ENCODE measurements at places on chromosomes 1 and 21.

DNA sequence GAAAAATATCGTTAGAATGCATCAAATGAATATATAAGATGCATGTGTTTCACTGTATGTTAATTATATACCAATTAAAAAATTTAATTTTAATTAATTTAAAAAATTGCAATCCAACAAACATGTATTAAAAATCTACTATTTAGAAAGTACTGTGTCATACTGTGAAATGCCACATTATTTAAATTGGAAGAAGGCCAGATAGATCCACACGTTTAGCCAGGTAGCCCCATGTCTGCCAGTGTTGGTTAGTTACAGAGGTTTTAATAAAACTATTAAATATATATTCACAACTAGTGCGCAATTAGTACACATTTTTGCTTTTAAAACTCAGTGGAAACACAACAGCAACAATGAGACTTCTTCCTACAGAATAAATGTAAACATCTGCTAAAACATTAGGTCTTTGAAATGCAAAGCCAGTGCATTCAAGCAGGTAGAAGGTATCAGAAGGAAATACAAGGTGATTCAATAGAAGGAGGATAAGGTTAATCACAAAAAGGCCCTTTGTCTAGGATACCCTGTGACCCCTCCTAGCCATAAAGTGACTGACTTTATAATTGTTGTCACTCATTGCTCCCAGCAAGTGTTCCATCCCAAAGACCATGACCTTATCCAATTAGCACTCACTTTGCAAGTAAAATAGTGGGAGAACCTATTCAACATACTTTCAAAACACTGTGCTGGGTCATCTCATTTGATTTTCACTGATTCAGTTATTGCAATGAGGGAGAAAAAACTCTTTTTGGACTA, 211.5 kb downstream of the TTLL7 start:
- DNase-seq: no peak

DNA sequence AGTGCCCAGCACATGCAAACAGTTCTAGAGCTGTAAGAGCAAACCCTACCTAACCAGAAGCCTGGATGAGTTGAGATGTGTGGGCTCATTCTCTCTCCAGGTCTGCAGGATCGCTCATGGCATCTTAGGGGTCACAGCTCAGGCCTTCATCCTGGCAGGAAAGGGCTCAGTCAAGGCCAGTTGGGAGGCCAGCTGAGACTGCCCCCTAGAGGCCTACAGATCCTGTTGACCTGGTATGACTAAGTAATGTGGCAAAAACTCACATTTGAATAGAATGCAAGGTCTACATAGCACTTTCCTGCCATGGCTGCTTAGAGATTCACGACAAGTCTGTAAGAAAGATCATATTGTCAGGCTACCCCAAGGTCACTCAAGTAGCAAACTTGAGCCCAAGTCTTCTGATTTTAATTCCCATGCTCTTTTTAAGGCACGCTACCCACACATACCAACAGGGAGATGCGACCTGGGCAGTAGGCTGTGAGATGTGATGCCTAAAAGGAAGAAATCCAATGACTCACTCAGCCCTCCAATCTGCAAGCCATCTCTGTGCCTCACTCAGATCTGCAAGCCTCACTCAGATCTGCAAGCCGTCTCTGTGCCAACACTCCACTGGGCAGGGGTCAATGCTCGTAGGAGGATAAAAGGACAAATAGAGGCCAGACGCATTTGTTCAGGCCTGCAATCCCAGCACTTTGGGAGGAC, 5.1 kb upstream of the CAPN8 start:
- peak; percentile 24 for DNase-seq

DNA sequence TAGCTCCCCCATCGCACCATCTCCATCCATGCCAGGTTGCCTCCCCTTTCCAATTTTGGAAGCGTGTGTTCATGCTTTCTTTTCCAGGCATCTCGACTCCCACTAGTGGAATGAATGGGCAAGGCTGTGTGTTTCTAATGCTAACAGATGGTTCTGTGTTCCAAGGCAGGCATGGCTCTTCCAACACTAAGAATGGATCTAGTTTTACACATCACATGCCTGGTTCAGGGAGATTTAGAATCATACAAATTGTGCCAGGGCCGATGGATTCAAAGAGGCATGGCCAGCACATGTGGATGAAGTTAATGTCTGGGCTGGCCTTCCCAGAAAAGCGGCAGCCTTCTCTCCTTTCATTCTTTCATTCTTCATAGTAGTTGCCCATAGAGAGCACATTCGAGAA, 438.7 kb downstream of the PRDM2 start:
- DNase-seq: no peak

- DNase-seq: no peak
Measured at GRCh38 chr1:67953301-67953700, 97.1 kb downstream of the DIRAS3 start.

DNA sequence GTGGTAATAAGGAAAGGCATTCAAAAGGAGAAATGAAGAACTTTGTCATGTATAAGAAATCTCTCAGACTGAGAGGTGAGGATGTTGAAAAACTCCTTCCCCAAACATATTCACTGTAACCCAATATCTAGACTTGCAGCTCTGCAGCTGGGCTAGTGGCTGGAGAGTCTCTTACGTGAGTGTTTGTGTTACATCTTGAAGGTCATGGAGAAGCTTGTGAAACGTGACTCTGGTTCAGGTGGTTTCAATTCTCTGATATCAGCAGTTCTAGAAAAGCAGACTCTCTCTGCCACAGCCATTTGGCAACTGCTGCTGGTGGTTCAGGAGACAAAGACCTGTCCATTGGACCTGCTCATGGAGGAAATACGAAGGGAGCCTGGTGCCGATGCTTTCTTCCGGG, 55.0 kb upstream of the EPHA8 start:
- DNase-seq: no peak

- DNase-seq: no peak
Measured at GRCh38 chr1:8294170-8294697, 23.7 kb upstream of the SLC45A1 start.

GRCh38 chr1:7962014-7962335, 464 bp downstream of the PARK7 start:
- peak; percentile 50 for DNase-seq

GRCh38 chr1:37682334-37682987, 9.9 kb upstream of the CDCA8 start:
- peak; percentile 78 for DNase-seq

GRCh38 chr1:45146833-45147232, 59.6 kb downstream of the ZSWIM5 start:
- DNase-seq: no peak
